ENCODE measurements at places on chromosomes 3 and 15.
A peak's percentile ranks its signal among the peaks of the same experiment; 100 is the strongest.

DNA sequence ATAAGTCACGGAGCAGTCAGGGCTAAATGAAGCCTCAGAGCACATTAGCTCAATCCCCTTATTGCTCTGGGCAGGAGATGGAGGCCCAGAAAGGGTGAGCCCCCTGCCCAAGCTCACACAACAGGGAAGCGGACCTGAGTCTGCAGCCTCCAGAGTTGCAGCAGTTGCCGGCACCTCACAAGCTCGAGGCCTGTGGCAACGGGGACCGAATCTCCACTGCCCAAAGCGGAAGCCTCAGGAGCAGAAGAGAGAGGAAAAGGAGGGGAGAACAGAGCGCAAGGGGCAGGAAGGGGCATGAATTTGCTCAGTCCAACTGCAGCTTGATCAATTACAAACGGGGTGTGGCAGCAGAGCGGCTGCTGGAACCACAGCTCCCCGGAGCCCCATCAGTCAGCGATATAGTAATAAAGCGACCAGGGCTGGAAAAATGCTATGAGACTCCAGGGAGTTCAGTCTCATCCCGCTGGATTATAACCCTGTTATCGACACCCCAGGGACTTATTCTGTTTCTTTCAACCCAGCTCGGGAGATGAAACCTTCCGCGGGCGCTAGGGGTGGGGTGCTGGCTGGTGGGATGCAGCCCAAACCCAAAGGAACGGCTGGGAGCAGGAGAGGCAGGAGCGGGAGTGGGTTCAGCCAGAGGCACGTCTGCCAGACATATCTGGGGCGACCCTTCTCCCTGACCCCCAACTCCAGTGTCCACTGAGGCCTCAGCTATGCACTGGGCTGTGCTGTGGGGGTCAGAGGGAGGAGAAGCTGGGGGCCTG lies 219.7 kb upstream of the LINGO1 start:
- no peak for DNase-seq

- DNase-seq, result no peak
Observed at GRCh38 chr3:127867986-127868385, 45.7 kb upstream of the MGLL start.

DNA sequence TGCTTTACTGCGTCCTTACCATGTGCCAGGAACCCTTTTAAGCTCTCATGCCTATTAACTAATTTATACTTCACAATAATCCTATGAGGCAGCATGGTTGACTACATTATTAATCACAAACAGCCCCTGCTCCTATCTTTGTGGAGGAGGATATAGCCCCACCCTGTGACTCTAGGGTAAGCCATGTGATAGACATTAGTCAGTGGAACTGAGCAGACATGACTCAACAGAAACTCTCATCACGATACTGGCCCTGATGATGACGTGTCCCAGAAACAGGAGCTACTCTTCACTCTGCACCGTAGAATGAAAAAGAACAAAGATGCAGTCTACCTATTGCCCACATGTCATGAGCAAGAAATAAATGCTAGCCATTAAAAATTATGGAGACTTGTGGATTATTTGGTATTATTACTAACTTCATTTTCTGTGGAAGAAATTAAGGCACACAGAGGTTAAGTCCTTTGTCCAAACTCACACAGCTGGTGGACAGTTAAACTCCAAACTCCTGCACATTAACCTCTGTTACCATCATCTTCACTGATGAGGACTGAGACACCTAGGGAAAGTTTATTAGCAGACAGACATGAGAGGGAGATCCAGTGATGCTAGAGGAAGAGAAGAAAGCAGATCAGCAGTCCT lies 51.2 kb downstream of the CFAP20DC start:
- peak; percentile 91 for DNase-seq

DNA sequence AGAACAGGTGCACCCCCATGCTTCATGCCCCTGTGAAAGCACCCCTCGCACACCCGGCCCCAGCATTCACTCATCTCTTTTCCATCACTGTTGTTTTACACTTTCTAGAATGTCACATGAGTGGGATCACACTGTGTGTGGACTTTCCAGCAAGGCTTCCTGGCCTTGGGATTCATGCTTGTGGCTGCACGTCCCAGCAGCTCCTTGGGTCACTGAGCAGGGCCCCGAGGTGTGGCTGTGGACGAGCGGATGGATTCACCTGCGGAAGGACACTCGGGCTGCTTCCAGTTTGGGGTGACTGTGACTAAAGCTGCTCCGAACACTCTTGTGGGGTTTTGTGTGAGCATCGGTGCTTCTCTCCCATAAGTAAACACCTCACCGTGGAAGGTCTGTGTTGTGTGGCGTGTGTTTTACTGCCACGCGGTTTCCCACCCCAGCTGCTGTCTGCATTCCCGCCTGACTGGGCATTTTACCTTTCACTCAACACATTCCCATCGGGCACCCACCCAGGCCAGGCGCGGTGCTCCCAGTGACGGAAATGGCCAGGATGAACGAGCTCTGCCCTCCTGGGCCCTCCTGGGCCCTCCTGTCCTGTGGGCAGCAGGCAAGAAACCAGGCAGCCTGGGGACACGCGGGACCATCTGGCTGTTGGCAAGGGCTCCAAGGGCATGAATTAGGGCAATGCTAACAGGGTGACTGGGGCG lies 41.4 kb downstream of the DNAJB8 start:
- DNase-seq, result no peak

GRCh38 chr3:99084826-99085225 lies 183.3 kb upstream of the DCBLD2 start:
- no peak for DNase-seq

- DNase-seq, result no peak
Observed at GRCh38 chr3:144915202-144915601, 943.6 kb downstream of the DIPK2A start.

- no peak for DNase-seq
Observed at GRCh38 chr15:31444844-31445243, 118.2 kb downstream of the KLF13 start.

DNA sequence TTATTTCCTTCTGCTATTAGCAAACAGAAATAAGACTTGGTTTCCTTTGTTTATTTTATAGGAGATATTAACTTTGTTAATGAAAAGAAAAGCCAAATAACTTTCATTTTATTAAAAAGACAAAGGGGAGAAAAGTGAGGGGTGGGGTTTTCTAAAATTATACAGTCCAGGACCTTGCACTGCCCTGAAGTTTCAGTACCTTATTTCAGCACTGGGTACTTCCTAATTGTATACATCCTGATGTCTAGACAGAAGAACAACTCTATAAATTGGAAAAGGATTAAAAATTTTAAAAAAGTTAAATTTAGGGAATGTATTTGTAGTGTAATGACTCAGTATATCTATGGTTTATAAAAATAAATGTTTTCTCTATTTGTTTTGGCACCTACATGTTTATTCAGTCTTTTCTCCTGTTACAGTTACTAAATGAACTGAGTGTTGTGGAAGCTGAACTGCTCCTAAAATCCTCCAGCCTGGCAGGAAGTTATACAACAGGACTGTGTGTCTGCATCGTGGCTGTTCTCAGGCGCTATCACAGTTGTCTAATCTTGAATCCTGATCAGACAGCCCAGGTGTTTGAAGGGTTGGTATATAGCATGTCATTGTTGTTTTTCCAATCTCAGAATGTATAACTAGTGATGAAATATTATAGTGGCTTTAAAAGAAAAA lies 27.6 kb upstream of the P2RY13 start:
- DNase-seq, result no peak

DNA sequence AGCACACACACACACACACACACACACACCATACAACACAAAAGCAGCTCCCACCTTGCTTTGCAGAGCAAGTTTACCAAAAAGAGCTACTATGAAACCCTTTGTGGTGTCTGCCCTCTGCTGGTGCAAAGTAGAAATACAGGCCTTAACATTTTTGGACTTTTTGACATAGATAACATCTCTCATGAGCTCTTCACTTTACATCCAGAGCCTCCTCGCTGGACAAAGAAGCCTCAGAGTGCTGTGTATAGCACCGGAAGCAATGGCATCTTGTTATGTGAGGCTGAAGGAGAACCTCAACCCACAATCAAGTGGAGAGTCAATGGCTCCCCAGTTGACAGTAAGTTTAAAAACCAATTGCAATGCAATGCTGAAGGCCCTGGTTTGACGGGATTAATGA lies 157.9 kb downstream of the CHL1 start:
- no peak for DNase-seq
